Mucosa of descending colon (tissue), 3 donors: ENCODE measurements at places on chromosomes 12 and 14. TPM values are rescaled to one million over a fixed set of nuclear protein-coding genes. Genes with fewer than 3 reads are reported as not detected.
A peak's percentile ranks its signal among the peaks of the same experiment; 100 is the strongest.

DNA sequence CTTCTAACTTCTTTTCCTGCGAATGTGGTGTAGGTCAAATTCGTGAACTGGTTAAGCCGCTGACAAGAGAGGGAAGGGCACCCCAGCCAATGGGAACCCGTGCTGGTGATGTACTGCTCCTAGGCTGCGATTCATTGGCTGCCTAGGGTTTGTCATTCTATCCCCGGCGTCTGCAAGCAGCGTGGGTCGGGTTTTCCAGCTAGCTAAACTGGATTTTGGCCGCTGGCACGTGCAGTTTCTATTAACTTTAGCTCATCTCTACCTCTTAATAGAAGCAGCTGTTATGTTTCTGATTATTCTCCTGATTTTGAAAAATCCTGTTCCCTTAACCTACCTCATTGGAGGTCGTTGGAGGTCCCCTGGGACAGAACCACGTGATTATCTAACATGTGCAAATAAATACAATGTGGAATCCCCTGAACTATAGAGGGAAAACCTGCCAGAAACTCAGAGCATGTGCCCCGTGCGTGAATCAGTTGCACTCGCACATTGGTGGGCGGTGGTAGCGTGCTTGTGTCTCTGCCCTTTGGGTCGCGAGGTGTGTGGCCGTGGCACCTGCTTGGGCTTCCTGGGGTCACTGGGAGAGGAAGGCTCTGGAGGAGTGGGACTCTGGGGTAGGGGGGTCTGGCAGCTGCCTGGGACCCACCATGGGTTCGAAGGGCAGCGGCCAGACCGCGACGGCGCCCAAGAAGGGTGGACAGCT is 876 bp upstream of the PPM1A start:
- peak; percentile 92 for DNase-seq

DNA sequence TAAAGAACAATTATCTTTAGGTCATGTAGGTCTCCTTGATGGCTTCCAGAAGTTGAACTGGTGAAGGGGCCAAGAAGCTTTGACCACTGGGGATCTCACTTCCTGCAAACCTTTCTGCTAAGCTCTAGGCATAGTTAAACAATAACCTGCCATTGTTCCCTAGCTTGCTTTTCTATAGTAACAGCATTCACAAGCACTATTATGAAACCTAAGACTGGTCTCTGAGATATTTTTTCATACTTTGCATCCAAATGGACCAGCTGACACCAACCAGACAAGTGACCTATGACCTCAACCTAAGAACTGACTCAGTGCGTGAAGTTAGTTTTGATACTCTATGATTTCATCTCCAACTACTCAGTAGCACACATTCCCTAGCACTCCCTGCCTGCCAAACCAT is 129.1 kb downstream of the PTPRB start:
- DNase-seq: no peak

DNA sequence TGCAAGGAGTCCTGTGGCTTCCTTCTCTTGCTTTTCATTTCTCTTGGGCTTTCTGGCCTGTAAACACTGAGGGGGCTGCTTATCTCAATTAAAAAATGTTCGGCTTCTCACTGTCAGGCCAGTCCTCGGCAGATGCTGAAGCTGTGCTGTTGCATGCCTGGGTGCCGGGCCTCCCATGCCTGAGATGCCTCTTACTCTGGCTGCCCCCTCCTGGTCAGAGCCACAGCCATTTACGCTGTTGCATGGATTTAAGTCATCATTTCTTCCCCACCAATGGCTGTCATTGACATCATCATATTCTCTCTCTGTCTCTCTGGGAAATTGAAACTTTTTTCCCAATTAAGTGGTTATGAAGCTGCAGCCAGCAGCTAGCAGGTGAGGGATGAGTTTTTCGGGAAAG is 53.7 kb downstream of the FOXN4 start:
- no peak for DNase-seq

Gene TAS2R13
- total RNA-seq: 3.2 TPM

Gene SMIM41
- 0.41 TPM for total RNA-seq

GRCh38 chr12:47753021-47754001 is 5.4 kb downstream of the RAPGEF3 start:
- peak; percentile 75 for DNase-seq

Gene ETFBKMT
- 7.0 TPM for total RNA-seq

DNA sequence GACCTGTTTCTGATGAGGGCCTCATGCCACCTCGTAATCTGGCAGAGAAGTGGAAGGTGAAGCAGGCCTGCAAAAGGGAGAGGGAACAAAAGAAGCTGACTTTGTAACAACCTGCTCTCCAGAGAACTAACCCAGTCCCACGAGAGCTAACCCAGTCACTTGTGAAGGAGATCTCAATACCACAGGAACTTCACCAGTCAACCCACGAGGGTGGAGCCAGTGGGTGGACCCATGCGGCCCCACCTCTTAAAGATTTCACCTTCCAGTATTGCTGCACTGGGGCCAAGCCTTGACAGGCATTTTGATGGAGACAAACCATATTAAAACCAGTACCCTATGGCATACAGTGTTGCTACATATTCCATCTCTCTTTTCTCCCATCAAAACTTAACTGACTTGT is 55.1 kb downstream of the SERPINA10 start:
- DNase-seq: no peak
